ENCODE measurements at places on chromosomes 12 and 14.

- DNase-seq = no peak
These were observed 56.6 kb downstream of the SUDS3 start for GRCh38 chr12:118432812-118433545.

- DNase-seq = no peak
These were observed 15.8 kb upstream of the CPNE8 start for GRCh38 chr12:38921025-38921677.

DNA sequence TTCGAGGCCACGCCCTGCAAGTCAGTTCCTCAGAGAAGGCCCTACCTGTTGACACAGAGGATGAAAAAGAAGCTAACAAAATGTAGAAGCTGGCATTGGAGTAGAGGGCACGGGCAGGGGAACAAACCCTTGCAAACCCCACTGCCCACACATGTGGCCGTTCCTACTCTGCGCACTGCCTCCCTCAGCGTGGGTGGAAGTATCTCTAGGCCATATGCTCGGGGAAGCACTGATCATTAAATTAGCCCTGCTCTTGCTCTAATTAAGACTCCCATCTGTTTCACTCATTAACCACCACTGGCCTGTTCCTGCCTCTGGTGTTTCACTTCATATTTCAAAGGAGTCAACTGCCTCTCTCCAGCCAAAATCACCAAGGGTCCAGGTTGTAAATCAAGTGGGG lies 201.2 kb upstream of the SFSWAP start:
- DNase-seq = no peak

DNA sequence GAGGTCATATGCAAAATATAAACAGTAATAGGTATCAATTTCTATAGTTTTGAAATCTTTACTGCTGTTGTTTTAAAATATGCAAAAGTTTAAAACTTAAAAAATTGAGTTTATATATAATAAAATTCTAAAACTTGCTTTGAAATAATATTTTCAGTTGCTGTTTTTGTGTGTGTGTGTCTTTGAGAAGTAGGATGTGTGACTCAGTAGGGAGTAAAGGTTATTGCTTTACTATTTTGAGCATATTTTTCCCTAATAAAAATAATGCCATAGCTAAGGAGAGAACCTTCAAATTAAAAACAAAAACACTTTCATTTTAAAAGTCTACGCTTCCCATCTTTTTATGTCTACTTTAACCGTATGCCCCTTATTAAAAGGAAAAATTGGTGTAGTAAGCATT lies 238.1 kb downstream of the FBXL14 start:
- DNase-seq = no peak

- no peak for DNase-seq
These were observed 7.0 kb upstream of the ANO6 start for GRCh38 chr12:45208604-45209487.

- no peak for DNase-seq
These were observed 126.9 kb downstream of the SLC38A6 start for GRCh38 chr14:61107869-61108493.

DNA sequence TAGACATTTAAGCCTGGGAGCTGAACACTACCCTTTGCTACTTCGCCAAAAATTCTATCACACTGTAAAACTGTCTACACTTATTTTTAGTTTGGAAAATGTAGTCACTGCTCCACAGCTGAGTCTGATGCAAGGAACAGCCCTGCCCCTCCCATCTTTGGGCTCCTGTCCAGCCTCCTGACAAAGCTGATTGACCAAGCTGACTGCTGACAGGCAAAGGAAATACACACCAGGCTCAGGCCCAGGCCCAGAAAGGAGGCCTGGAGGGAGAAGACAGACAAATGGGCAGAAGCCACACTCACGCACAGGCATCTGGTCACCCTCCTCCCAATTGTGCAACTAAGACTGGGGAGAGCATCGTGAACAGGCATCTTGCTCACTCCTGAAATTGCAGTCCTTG lies 55.3 kb downstream of the ISCA2 start:
- DNase-seq = no peak

Measured in stimulated activated CD4-positive, alpha-beta T cell treated with anti-CD3 and anti-CD28 coated beads, TNF-alpha, amount 100 ng/mL, for 4 hours (primary cell).